Stimulated activated CD8-positive, alpha-beta memory T cell treated with anti-CD3 and anti-CD28 coated beads, Interleukin-7, amount 100 ng/mL, for 1 hour (primary cell): ENCODE measurements at places on chromosomes 1 and 21.

GRCh38 chr1:229664133-229664689 lies 38.2 kb downstream of the URB2 start:
- DNase-seq, result peak; percentile 56

- DNase-seq, result no peak
These were observed 8.7 kb upstream of the RNU1-2 start for GRCh38 chr1:16886860-16887605.

DNA sequence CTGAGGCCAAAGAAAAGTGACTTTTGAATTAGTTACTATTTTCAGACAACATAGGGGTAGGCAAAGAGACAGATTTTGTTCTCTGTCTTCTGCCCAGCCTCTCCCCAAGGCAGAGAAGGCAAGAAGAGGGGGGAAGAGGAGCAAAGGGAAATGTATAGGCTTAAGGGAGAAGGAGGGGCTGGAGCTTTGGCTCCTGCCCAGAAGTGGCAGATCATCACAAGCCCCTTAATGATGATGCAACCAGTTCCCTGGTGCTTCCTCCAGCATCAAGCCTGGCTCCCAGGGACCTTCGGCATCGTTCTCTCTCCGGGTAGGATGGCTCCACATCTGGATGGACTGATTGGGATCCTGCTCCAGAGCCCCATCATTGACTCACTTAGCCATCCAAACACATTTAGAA lies 112.8 kb downstream of the KCND3 start:
- no peak for DNase-seq

DNA sequence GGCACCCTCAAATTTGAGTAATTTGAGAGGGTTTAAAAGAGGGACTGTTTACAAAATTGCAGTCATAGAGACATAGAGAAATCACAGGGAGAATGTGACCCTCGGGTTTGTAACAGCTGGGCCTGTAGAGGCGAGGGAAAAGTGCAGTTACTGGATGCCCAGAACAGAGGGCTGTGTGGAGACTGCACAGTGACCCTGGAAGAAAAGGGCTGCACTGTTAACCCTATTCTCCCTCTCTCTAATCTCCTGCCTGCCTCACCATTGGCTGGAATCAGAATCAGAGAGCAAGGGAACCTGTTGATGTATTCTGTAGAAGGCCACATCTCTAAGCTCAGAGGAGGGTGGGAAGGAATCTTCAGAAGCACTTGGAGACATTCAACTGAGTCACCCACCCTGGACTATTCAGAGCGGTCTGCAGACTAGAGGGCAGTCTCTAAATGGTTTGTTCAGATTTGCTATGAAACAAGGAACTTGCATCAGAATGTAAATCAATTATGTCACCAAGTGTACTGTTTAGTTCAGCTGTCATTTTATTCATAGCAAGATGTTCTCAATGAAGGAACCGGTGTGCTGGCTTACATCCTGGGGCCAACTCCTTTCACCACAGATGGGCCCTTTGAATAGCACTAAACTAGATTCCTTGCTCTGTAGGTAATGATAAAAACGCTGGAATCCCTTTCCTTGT lies 132.2 kb upstream of the HOOK1 start:
- no peak for DNase-seq

DNA sequence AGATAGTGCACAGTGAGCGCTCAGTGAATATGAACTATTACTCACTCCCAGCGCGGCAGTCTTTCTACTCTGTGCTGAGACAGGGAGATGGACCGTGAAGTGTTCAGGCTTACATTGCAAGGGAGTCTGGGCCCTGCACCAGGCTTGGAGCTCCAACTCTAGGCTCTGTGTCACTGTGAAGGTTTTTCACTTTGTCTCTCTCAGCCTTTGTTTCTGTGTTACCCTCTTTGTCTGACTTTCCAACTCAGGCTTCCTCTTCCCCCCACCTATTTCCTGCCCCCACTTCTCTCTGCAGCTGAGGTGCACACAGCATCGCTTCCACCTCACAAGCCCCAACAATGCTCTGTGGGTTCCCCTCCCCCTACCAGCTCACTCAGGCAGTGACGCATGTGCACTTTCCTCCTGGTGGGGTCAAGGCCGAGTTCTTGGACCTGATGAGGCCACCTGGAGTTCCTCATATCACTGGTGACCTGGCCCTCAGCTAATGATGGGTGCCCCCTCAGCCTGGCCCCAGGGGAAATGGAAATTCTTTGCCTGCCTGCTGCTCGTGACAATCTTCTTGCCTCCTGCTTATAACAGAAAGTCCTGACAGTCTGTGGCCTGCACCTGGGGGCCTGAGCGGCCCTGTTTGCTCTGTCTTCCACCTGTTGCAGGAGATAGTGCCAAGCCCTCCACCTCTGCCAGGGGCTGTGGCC lies 1.1 kb upstream of the LCK start:
- peak; percentile 54 for DNase-seq

- no peak for DNase-seq
These were observed 49.2 kb downstream of the ALG14 start for GRCh38 chr1:95023399-95024043.

GRCh38 chr1:243428617-243429342 lies 172.9 kb downstream of the SDCCAG8 start:
- DNase-seq, result no peak

GRCh38 chr1:30388386-30388785 lies 335.0 kb downstream of the MATN1 start:
- DNase-seq, result no peak

DNA sequence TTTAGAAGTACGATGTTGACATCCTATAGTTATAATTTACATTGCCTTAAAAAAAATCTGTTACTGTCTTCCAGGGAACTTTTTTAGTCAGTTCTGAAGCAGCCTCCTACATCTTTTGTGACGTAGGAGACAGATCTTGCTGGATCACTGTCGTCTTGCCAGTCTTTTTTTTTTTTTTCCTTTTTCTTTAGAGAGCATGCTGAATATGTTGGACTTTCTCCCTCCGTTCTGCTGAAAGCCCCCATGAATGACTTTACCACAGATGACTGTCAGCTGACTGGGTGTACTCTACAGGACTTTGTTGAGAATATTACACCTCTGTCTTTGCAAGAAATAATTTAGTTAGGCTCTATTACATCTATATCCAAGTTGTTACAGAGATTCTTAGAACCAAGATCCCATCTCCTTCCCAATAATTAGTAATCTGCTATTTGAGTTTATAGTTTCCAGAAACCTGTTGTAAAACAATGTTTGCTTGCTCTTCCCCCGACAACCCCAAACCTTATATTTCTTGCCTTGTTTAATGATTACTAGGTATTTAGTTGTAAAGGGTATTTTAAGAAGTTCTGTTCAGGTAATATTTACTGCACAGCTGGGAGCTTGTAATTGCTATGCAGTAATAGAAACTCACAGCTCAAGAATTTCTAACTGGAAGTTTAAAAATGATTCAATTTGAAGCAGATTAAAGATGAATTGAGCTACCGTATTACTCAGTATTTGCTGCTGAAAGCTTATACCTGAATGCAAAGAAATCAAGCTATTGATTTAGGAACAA lies 61.8 kb downstream of the RASAL2 start:
- no peak for DNase-seq

DNA sequence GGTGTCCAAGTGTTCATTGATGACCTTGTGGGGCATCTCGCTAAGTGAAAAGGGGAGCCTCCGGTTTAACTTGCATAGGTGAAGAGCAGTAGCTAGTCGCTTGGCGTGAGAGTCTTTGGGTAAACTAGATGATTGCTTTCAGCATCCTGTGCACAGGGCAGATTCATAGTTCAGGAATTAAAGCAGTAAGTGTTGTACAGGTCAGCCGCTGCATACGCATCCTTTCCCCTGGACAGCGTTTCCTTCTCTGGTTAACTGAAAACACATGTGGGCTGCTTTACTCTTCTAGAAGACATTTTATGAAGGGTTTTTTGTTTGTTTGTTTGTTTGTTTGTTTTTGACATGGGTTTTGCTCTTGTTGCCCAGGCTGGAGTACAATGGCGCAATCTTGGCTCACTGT lies 12.1 kb downstream of the NDUFV3 start:
- no peak for DNase-seq

- no peak for DNase-seq
These were observed 8.7 kb downstream of the RUNX3 start for GRCh38 chr1:24921412-24921811.

GRCh38 chr21:31546443-31547170 lies 112.9 kb upstream of the SOD1 start:
- DNase-seq, result no peak

DNA sequence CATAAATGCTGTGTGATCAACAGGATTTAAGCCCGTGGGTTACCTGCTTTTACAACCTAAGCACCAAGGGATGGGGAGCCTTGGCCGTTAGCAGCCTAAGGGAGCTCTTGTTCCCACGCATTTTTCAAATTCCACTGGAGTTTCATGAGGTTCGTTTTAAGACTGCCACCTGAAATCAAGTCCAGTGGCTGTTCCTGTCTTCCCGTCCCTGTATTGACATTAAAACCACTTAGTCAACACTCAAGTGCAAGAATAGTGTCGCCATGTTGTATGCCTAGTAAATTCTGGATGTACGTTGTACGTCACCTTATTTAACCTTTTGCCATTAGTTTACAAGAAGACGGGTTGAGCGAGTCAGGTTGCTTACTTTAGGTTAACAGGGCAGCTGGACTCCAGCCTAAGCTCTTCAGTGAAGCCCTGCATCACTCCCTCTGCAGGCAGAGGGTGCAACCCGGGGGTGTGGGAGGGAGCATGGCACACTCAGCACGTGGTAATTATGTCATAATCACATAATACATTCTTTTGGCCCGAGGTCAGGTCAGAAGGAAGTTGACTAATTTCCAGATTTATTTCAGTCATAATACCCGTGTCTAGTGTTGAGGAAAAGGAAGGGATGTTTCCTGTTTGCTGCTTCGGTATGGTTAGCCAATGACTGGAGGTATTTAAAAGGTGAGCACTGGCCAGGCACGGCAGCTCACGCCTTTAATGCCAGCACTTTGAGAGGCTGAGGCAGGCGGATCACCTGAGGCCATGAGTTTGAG lies 42.5 kb downstream of the CNST start:
- DNase-seq, result no peak

- DNase-seq, result no peak
These were observed 8.2 kb downstream of the RHBG start for GRCh38 chr1:156376958-156377919.

- DNase-seq, result no peak
These were observed 33.7 kb upstream of the CD2 start for GRCh38 chr1:116720364-116721038.

GRCh38 chr1:77582905-77583304 lies 99.6 kb downstream of the ZZZ3 start:
- DNase-seq, result no peak

GRCh38 chr1:64608005-64608650 lies 136.7 kb upstream of the RAVER2 start:
- no peak for DNase-seq

- DNase-seq, result no peak
These were observed 197.1 kb upstream of the PBX1 start for GRCh38 chr1:164361927-164362326.

DNA sequence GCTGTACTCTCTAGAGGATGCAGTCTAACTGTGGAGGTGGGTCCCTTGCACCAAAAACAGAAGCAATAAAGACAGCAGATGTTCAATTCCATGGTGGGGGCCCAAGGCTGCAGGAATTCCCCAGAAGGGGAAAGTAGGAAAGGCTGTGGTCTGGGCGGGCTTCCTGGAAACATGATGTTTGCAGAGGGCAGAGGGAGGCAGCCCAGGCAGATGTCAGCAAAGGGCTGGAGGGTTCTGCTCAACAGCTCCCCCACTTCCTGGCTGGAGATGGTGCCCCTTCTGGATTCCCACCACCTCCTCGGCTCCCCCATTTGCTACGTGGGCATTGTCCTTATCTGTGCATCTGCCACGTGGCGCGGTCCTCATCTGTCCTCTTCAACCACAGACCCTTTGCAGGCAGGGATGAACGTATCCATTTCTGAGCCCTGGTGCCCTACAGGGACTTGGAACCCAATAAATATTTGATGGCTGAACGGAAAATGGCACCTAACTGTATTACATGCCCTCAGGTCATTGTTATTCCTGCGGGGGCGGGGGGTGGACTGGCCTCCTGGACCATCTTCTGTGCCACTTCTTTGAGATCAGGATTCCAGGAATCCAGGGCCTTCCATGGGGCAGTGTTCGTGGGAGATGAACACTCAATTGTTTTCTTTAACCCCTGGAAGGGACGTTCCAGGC lies 8.4 kb upstream of the GUCA2B start:
- no peak for DNase-seq

DNA sequence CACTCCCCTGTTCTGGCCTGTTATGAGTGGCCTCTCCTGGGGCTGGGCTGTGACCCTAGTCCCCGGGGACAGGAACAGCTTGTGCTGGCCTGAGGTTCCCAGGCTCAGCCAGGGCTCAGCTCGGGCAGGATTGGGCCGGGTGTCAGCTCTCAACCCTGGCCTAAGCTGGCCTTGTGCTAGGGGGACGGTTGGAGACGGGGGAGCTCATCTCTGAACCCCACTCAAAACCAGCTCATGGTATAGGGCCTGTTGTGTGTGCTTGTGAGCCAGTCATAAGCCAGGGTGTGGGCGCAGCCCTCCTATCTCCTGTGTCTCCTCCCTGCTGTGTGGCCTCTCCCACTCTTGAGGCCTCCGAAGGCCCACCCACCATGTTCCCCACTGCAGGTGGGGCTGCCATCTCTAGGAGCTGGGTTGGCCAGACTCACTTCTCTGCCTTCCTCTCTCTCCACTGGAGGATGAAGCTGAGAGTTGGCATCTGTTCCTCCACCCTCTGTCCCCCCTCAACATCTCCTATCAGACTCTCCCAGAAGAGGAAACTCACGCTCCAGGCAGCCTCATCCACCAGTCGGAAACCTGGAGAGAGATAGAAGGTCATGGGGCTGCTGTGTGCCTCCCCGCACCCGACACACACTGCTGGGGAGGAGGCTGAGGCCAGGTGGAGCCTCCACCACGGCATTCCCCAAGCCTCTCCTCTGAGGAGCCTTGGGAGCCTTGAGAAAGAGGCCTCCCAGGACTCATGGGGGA lies 1.4 kb downstream of the PEAR1 start:
- no peak for DNase-seq

DNA sequence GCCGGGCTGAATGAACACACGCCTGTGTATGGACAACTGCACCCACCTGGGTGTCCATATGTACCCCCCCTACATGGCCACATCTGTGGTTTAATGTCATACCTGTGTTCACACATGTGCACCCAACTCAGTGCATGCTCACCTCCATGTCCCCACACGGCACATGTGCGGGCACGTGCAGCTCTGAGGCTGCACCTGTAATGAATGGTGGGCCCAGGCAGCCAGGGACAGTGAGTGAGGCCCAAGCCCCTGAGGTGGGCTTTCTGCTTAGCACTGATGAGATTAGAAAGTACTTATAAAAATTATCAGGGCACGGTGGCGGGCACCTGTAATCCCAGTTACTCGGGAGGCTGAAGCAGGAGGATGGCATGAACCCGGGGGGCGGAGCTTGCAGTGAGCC lies 42.5 kb upstream of the CSF3R start:
- no peak for DNase-seq

DNA sequence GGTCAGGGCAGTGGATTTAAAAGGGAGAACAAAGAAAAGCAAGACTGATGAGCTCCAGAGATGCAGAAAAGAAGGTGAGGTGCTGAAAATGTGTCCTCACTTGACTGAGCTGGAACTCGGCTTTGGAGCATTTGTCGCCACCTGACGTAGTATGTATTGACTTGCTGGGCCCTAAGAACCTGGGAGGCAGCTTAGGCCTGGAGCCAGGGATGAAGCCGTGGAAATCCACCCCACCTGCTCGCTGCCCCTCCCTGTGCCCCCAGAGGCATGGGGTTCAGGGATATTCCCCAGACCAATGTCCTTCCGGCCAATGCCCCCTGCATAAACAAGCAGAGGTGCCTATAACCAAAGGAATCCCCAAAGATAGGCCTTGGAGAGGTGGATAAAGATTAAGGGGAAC lies 14.3 kb downstream of the MRAP start:
- no peak for DNase-seq
